ENCODE measurements at places on chromosomes 12 and 14.

DNA sequence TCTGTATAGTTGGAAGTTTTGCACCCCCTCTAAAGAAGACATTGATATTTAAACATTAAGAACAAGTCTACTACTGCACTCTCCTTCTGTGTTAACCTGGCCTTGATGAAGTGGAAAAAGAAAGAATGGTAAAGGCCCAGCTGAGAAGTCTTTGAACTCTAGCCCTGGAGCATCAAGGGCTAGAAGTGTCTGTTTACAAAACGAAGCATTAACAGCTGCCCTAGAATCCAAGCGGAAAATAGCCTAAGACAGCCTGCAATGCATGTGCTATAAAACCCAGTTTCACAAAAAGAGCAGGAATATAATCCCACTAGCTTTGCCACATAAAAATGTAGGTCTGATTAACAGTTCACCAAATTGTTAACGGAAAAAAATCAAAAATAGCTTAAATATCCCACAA, 60.5 kb downstream of the NUMB start:
- peaks cover 24% of the 10 kb centered on the region for H3K4me1 ChIP-seq
- H3K27me3 ChIP-seq, result no peaks in the 10 kb centered on the region
- H3K27ac ChIP-seq, result no peak overlapping the region
- peaks cover 23% of the 10 kb centered on the region for H3K36me3 ChIP-seq
- H3K4me3 ChIP-seq, result no peak overlapping the region

DNA sequence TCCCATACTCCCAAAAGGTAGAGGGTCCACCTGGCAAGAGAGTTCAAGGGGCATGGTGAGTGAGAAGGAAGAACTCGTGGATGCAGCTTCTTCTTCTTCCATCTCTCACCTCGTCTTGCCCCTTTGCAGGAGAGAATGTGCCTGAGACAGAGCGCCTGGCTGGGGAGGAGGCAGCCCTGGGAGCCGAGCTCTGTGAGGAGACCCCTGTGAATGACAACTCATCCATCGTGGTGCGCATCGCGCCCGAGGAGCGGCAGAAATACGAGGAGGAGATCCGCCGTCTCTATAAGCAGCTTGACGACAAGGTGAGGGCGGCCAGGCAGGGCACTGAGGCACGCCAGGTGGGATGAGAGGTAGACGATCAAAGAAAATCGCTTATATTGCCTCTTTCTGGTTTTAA, 20.0 kb downstream of the KIF5A start:
- no peaks in the 10 kb centered on the region for H3K36me3 ChIP-seq
- no peak overlapping the region for H3K27ac ChIP-seq
- peaks cover 42% of the 10 kb centered on the region for H3K27me3 ChIP-seq
- no peaks in the 10 kb centered on the region for H3K4me1 ChIP-seq
- no peak overlapping the region for H3K4me3 ChIP-seq
- DNase-seq, result no peak

DNA sequence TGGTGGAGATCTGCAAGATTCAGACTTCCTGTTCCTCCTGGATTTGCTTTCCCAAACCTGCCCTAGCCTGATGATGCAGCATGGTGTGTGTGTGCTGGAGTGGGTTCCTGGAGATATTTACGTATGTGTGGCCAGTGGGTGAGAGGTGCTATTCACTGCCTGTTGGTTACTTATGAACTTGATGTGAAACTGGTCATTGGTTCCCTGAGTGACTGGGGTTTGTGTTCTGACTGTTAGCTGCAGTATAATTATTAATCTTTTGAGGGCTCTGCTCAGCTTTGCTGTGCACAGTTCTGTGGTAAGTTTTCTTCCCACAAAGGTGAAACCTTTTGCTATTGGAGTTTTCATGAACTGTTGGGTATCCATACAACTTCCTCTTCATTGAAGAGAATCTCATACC, 541.8 kb upstream of the FBXO33 start:
- H3K27me3 ChIP-seq, result no peaks in the 10 kb centered on the region
- no peak for DNase-seq
- H3K4me1 ChIP-seq, result no peaks in the 10 kb centered on the region
- H3K4me3 ChIP-seq, result no peak overlapping the region

DNA sequence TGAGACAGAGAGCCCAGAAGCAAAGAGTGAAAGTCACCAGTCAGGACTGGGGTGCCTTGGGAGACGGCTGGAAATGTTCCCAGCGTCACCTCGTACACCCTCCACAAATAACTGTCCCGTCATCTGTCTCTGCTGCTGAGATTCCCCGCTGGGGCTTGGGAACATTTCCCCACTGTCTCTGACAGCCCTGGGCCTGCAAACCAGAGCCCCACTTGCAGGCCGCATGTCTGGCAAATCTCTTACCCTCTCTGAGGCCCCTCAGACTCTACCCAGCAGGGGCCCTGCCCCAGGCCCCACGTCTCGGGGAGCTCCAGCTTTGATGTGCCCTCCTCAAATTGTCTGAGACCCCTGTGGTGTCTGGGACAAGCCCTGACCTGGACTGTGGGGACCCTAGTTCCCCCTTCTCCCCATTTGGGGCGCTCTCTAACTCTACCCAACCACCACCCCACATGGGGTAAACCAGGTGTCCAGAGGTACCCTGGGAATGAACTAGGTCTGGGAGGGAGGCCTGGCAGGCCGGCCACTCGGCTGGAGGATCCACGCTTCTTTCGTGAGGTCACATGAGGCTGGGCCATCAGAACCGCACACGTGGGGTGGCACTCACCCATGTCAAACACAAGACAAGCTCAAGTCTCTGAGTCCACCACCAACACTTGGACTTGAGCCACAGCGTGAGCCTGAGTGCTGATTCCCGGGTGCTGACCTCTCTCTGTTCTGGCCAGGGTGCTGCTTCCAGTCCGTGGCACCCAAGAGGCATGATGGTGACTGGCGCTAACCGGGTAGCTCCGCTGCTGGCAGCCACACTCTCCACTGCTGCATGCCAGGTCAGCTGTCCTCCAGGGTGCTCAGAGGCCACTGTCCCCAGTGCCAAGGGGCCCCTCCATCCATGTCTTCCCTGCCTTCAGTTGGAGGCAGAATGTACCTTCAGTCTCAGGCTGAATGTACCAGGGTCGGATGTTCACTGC, 59.8 kb downstream of the DIO3 start:
- no peak overlapping the region for H3K27ac ChIP-seq
- DNase-seq, result peak; percentile 67
- H3K4me3 ChIP-seq, result no peak overlapping the region
- H3K27me3 ChIP-seq, result no peaks in the 10 kb centered on the region

DNA sequence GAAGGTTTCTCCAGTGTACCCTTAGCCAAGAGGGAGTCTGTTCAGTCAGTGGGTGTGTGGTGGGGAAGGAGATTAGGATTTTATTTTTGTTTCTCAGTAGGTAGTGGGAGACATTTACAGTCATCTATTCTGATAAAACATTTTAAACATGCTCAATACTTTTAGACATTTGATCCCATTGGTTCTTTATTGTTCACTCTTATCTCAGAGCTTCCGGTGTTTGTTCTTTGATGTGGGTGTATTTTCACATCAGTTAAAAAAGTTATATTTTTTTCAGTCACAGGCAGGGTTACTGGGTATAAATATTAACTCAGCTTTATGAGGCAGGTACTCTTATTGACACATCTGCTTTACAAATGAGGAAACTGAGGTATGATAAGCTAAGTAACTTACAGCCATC, 43.3 kb upstream of the LRRK2 start:
- no peak for DNase-seq
- H3K27me3 ChIP-seq, result no peaks in the 10 kb centered on the region
- H3K4me1 ChIP-seq, result no peaks in the 10 kb centered on the region
- no peak overlapping the region for H3K4me3 ChIP-seq

GRCh38 chr14:37422748-37423147, 172.3 kb downstream of the FOXA1 start:
- no peaks in the 10 kb centered on the region for H3K27me3 ChIP-seq
- DNase-seq, result no peak
- no peaks in the 10 kb centered on the region for H3K4me1 ChIP-seq

- peaks cover 16% of the 10 kb centered on the region for H3K4me1 ChIP-seq
- DNase-seq, result no peak
- no peak overlapping the region for H3K4me3 ChIP-seq
- peaks cover 12% of the 10 kb centered on the region for H3K36me3 ChIP-seq
Observed at GRCh38 chr12:75509621-75510020, 1.8 kb downstream of the KRR1 start.

DNA sequence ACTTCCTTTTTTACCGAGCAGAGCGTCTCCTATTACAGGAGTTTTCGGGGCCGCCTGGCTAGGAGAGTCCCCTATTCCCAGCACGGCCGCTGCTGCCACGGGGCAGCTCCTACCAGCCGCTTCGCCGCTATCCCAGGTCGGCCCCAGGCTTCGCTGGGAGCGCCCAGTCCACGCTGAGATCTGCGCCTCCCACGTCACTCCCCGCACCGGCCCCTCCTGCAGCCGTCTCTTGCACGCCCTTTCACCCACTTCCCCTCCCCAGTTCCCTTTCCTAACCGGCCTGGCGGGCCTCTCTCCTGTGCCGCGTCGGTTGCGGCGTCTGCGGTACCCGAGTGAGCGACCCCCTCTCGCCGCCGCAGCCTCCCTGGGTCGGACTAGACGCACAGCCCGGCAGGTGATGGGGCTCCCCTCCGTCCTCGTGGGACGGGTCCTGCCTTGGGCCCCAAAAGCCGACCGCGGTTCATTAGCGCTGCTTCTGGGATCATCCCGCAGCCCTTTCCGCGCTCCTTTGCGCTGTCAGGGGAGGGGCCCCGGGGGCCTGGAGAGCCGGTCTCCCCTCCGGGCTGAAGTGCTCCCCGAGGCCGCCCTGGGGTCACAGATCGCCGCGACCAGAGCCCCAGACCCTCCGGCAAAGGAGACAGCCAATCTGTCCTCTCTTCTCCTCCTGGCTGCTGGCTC, 1318.4 kb downstream of the TMEM121 start:
- H3K36me3 ChIP-seq, result no peaks in the 10 kb centered on the region
- DNase-seq, result peak; percentile 96

GRCh38 chr12:124618291-124618902, 51.0 kb upstream of the NCOR2 start:
- H3K36me3 ChIP-seq, result no peaks in the 10 kb centered on the region
- no peak overlapping the region for H3K4me3 ChIP-seq
- DNase-seq, result no peak
- no peak overlapping the region for H3K27ac ChIP-seq
- H3K27me3 ChIP-seq, result peaks cover 12% of the 10 kb centered on the region

- no peak for DNase-seq
- H3K27ac ChIP-seq, result peak overlapping the region; percentile 92
- peaks cover 26% of the 10 kb centered on the region for H3K36me3 ChIP-seq
- peaks cover 74% of the 10 kb centered on the region for H3K4me1 ChIP-seq
- peak overlapping the region; percentile 63 for H3K4me3 ChIP-seq
Observed at GRCh38 chr12:123388951-123389559, 5.1 kb downstream of the KMT5A start.

DNA sequence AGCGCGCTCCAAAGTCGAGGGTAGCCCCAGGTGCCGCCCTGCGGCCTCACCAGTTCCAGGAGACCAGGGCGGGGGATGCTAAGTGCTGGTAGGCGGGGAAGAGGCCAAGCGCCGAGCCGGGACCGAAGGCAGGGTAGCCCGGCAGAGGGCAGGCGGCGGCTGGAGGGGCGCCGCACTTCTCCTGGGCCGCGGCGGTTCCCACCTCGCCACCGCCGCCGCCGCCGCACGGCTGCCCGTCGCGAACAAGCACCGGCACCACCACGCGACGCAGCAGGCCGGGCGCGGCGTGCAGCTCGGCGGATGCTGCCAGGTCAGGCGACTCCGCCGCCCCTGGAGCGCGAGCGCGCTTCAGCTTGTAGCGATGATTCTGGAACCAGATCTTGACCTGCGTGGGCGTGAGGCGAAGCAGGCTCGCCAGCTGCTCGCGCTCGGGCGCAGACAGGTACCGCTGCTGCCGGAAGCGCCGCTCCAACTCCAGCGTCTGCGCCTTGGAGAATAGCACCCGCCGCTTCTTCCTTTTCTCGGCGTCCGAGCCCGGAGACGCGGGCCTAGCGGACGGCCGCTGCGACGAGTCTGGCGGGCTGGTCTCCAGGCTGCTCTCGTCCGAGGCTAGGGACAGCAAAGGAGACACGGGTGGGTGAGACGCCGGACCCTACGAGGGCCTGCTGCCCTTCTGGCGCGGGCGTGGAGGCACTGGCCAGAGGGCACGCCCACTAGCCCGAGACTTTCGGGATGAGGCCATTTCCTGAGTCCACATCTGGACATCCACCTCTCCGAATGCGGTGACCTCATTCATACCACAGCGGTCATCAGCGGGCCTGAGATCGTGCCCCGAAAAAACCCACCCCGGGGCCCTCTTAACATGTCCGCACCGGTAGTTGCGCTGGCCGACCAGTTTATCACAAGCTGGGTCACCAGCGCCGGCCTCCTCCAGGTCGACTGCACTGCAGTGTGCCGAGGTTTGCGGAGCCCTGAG, 1.3 kb downstream of the NKX2-8 start:
- H3K27ac ChIP-seq, result no peak overlapping the region
- peaks cover 13% of the 10 kb centered on the region for H3K4me1 ChIP-seq
- H3K4me3 ChIP-seq, result peak overlapping the region; percentile 43
- no peak for DNase-seq
- H3K27me3 ChIP-seq, result peaks cover 65% of the 10 kb centered on the region

GRCh38 chr12:116529048-116529447, 30.1 kb upstream of the MAP1LC3B2 start:
- H3K36me3 ChIP-seq, result no peaks in the 10 kb centered on the region
- no peak overlapping the region for H3K27ac ChIP-seq
- no peaks in the 10 kb centered on the region for H3K27me3 ChIP-seq
- H3K4me1 ChIP-seq, result peaks cover 4% of the 10 kb centered on the region
- H3K4me3 ChIP-seq, result no peak overlapping the region

GRCh38 chr12:57169969-57170368, 22.6 kb upstream of the LRP1-AS start:
- no peak overlapping the region for H3K4me3 ChIP-seq
- no peaks in the 10 kb centered on the region for H3K27me3 ChIP-seq
- H3K4me1 ChIP-seq, result no peaks in the 10 kb centered on the region
- no peak overlapping the region for H3K27ac ChIP-seq
- H3K36me3 ChIP-seq, result peaks cover 88% of the 10 kb centered on the region
- no peak for DNase-seq

DNA sequence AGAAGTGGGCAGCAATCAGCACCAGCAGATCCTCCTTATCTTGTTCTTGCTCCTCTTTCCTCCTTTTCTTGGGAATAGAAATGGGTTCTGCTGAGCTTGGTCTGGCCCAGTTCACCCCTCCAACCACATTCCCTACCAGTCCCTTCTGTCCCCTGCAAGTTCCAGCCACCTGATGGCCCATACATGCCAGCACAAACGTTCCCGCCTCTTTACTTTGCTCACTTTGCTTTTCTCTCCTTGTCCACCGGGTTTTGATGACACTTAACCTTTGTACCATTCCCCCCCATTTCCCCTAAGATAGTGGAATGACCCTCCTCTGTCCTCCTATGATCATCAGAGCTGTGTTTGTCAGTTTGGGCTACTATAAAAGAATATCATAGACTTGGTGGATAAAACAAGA, 23.4 kb upstream of the EML1 start:
- H3K4me1 ChIP-seq, result no peaks in the 10 kb centered on the region
- DNase-seq, result no peak
- H3K36me3 ChIP-seq, result no peaks in the 10 kb centered on the region
- H3K27me3 ChIP-seq, result peaks cover 14% of the 10 kb centered on the region
- H3K4me3 ChIP-seq, result no peak overlapping the region

GRCh38 chr12:32027684-32028365, 68.6 kb downstream of the RESF1 start:
- no peaks in the 10 kb centered on the region for H3K4me1 ChIP-seq
- H3K27ac ChIP-seq, result no peak overlapping the region
- no peaks in the 10 kb centered on the region for H3K27me3 ChIP-seq
- peak; percentile 85 for DNase-seq
- no peak overlapping the region for H3K4me3 ChIP-seq

- no peaks in the 10 kb centered on the region for H3K36me3 ChIP-seq
- no peak overlapping the region for H3K27ac ChIP-seq
- H3K27me3 ChIP-seq, result no peaks in the 10 kb centered on the region
- H3K4me3 ChIP-seq, result no peak overlapping the region
- DNase-seq, result no peak
Observed at GRCh38 chr12:89698607-89699006, 10.0 kb downstream of the ATP2B1 start.
